ENCODE measurements at places on chromosomes 13 and 19.

- no peak for DNase-seq
Measured at GRCh38 chr19:14061751-14062557, at the start of gene PALM3. Gene PALM3 (minus strand): TSS chr19:14062076. CDS start chr19:14061980, 96 bp downstream.

GRCh38 chr13:36030670-36031331 lies 100.4 kb downstream of the DCLK1 start:
- no peak for DNase-seq

- DNase-seq = no peak
Measured at GRCh38 chr13:89496478-89496877, 1825.3 kb downstream of the SLITRK5 start.

GRCh38 chr19:5215431-5215830 lies 125.2 kb downstream of the PTPRS start:
- DNase-seq = no peak

DNA sequence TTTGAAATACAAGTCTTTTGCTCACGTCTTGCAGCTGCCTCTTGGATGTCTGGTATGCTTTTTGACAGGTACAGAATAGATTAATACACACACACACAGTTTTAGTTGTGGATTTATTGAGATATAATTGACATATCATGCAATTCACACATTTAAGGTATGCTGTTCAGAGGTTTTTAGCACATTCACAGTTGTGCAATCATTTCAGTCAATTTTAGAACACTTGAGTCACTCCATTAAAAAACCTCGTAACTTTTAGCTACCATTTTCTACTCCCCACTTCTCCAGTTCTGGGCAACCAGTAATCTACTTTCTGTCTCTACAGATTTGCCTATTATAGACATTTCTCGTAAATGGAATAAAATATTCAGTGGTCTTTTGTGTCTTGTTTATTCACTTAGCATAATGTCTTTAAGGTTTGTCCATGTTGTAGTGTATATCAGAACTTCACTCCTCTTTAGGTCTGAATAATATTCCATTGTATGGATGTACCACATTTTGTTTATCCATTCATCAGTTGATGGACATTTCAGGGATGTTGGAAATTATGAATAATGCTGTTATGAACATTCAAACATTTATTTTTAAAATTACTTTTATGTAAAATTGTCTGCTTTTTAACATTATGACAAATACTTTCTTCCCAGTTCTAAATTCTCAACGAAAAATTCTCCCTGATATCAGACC lies 2.5 kb upstream of the ZMYM2 start:
- DNase-seq = no peak

- DNase-seq = no peak
Measured at GRCh38 chr13:49749848-49750247, 42.6 kb downstream of the KPNA3 start.

- no peak for DNase-seq
Measured at GRCh38 chr19:45955905-45956608, 17.6 kb downstream of the NOVA2 start.

DNA sequence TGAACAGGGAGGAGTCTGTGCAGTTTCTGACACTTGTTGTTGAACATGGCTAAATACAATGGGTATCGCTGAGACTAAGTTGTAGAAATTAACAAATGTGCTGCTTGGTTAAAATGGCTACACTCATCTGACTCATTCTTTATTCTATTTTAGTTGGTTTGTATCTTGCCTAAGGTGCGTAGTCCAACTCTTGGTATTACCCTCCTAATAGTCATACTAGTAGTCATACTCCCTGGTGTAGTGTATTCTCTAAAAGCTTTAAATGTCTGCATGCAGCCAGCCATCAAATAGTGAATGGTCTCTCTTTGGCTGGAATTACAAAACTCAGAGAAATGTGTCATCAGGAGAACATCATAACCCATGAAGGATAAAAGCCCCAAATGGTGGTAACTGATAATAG lies 16.1 kb downstream of the CEACAM6 start:
- DNase-seq = no peak

GRCh38 chr13:32426191-32426989 lies 1.5 kb downstream of the N4BP2L1 start:
- no peak for DNase-seq

DNA sequence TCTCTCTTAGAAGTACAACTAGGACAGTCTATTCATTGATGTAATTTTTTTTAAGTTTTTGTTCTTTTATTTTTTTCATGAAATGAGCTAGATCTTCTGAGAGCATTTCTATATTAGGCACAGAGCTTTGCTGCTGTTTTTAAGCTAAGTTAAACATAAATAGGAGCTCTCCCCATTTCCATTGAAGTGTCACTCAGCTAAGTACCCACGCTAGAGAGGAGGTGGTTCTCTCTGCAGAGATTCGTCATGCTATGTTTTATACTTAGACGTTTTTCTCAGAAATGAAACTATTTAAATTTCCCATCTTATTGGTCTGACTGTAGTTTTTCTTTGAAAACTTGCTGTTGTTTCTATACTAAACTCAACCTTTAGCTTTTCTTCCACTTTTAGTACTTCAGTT lies 271.5 kb downstream of the PCDH9 start:
- no peak for DNase-seq

- DNase-seq = no peak
Measured at GRCh38 chr13:93399212-93399611, 172.6 kb downstream of the GPC6 start.

DNA sequence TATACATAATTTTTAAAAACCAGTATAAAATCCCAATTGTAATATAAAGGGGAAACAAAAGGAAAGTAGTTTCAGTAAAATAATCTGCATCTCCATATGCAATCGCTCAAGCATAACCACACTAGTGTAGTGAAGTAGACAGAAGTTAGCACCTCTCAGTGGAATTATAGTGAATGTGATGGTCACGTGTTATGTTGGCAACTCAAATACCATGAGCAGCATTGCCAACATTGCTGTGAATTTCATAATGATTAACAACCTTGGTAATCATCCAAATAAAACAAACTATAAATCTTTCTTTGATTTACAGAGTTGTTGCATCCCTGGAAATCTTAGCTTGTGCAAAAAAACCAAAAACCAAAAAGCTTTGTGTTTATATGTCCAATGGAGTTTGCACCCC lies 77.3 kb upstream of the SIAH3 start:
- DNase-seq = no peak

DNA sequence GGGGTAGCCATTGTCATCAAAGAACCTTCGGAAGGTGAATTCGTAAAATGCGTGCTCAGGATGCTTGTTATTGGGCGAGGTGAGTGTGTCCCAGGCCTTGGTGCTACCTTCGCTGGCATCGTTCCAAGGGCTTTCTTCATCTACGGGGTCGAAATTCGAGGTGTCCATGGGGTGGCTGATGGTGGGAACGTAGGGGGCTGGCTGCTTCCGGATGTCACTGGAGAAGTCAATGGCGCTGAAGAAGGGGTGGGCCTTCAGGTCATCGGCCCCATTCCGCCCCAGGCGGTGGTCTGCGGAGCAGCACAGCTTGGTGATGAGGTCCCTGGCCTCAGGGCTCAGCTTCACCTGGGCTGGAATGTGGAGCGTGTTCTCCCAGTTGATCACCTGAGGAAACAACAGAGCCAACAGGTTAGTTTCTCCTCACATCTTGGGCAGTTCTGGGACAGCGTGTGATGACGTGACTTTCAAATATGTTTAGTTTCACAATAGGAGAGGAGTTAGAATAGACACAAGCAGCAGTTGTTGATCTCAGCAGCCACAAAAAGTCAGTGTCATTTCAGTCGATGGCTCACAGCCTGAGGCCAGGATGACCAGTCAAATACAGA lies 72.5 kb upstream of the XPO4 start:
- no peak for DNase-seq

GRCh38 chr19:17996826-17997316 lies 11.1 kb upstream of the ARRDC2 start:
- no peak for DNase-seq

- no peak for DNase-seq
Measured at GRCh38 chr13:114119196-114119595, 13.2 kb downstream of the RASA3 start.

DNA sequence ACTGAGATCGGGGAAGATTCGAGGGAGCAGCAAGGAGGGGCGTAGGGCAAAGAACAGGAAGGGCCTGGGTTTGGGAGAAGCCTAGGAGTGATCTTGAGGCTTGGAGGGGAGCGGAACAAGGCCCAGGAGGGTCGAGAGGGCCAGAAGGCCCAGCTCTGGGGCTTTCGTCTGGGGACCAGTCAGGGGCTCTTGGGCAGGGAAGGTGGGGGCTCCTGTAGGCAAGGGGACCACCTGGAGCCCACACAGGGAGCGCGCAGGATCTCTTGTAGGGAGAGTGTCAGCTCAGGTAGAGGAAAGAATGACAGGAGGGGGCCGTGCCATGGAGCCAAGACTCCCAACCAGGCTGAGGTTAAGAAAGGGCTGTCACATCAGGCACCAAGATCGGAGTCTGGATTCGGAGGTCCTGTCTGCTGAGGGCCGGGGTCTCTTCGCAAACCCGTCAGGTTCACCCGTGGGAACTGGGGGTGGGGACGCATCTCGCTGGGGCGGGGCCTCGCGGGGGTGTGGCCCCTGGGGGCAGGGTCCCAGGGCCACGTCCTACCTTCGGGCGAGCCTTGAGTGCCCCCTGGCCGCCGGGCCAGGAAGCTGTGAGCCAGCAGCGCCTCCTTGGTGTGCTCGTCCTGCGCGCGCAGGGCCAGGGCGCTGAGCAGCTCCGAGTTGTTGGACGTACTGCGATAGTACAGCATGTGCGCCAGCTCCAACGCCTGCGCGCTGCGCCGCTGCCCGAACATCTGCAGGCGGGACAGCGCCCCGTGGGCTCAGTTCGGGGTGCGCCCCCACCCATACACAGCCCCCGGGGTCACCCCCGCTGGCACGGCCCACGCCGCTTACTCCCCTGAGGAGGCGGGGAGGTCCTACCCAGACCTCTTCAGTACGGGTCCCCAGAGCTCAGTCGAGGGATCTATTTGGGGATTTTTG lies 8.4 kb downstream of the EMP3 start:
- peak; percentile 61 for DNase-seq

DNA sequence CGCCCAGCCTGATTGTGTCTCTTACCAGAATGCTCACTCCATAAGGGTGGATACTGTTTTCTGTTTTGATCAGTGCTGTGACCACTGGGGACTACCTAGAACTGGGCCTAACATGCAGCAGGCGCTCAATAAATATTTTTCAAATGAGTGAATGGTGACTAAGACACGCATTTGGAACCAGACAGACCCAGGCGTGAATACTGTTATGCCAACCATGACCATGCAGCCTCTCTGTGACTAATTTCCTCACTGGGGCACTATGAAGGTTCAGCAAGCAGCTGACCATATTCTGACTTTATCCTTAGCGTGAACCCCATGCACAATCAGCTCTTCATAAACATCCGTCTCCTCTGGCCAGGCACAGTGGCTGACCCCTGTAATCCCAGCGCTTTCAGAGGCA lies 13.0 kb upstream of the SPC24 start:
- DNase-seq = no peak

DNA sequence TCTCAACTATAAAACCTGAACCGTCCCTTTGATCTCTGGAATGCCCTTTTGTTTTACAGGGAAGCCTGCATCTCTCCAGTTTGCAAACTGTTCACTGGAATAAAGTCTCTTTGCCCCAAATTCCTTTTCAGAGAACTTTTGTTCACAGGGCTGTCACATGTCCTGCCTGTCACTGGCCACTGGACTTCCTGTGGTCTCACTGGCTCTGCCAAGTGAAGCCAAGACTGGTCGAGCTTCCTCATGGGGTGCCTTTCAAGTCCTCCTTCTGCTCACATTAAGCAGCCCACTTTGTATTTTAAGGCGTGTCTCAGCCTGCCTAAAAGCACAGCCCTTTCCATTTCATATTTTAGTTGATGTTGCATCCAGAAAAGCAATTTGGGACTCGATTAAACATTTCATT lies 215.7 kb downstream of the KATNAL1 start:
- DNase-seq = no peak

GRCh38 chr19:49432141-49433073 lies 7.2 kb downstream of the GFY start:
- no peak for DNase-seq

DNA sequence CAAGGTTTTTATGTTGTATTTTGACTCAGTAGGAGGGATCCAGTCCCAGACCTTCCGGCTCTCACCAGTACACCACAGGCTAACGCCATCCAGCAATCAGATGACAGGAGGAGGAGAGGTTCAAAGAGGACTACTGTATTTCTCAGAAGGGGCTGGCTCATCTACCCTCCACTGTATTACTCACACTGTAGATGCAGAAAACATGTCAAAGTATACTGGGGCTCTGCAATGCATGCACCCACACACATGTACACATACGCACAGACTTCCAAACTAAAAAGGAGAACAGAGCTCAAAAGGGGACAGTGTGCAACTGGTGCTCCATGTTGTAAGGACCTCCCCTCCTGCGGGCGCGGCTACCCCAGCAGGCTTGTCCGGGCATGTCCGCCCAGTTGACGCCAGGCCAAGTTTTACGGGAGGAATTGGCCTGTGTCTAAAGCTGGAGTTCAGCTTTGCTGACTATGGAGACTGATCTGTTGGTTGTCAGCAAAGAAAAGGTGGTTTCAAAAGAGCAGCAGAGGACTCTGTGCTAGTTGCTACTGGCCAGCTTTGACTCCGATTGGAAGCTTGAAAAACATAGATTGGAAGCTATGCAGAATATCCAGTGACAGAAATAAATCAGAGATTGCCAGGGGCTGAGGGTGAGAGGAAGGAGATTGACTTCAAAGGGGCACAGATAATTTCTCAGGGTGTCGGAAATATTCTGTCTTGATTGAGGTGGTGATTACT lies 314.2 kb downstream of the DLEU7 start:
- DNase-seq = no peak

DNA sequence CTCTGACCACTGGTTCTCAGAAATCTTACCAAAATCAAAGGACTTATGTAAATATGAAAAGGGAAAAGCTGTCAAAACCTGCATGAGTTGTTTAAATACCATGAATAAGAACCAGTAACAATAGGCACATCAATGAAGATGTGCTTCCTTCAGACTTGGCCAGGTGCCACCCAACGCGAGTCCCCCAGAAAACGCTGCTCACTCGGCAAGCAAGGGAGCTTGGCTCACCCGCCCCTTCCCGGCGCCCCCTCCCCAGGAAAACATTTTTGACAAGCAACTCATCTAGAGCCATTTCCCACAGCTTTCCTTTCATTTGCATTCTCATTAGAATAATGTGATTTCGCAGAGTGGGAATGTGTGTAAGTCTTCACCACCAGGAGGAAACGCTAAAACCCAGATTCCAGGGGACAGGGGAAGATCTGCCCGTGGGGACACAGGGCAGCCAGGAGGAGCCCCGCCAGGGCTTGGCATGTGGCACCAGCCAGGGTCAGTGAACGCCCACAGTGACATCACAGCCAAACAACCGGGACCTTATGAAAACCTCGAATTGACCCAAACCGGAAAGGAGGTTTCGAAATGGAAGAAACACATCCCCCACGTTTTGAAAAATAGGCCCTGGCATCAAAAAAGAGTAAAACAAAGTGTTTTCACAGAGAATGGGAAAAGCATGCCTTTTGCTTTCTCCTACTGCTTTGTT lies 366.2 kb upstream of the TSHZ3 start:
- no peak for DNase-seq
